ENCODE measurements at places on chromosomes 1 and 21. TPM values are rescaled to one million over a fixed set of nuclear protein-coding genes. Genes with fewer than 3 reads are reported as not detected.

ERG gene
- total RNA-seq = under 0.01 TPM

TMEM201 gene
- total RNA-seq = 1.4 TPM

ZMYND12 gene
- total RNA-seq = 1.4 TPM

C8A gene
- total RNA-seq = not detected

FAM20B gene
- total RNA-seq = 36.6 TPM

PFKFB2 gene
- 4.6 TPM for total RNA-seq

GJA5 gene
- under 0.01 TPM for total RNA-seq

CLEC20A gene
- not detected for total RNA-seq

PGBD5 gene
- 2.2 TPM for total RNA-seq

CR2 gene
- total RNA-seq = not detected

SYNC gene
- total RNA-seq = 108 TPM

TAL1 gene
- total RNA-seq = not detected

FAM151A gene
- not detected for total RNA-seq

NID1 gene
- 40.4 TPM for total RNA-seq

S100A7A gene
- not detected for total RNA-seq

KRTAP19-3 gene
- not detected for total RNA-seq

RAD54L gene
- 0.95 TPM for total RNA-seq

RGS16 gene
- 1.1 TPM for total RNA-seq

SLC44A3 gene
- total RNA-seq = 1.7 TPM

IPP gene
- total RNA-seq = 13.9 TPM

ANGPTL1 gene
- 3.0 TPM for total RNA-seq

CSF1 gene
- total RNA-seq = 38.9 TPM
